T-helper 2 cell (primary cell): ENCODE measurements at places on chromosomes 1 and 21.

DNA sequence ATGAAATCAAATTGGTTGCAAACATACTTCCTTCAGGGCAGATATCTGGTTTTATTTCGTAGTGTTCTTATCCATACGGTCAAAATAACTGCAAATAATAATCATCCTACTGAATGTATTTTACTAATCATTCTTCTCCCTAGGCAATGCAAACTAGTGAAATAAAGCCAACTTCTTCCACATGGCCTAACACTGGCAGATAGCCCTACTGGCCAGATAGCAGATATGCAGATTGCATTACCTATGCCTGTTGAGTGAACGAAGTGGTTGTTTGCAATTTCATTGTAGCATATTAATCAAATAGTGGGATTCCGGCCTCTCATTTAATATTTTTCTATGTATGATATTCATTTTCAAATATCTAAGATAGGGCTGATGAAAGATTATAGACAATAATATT is 116.2 kb downstream of the CENPF start:
- no peak for DNase-seq

DNA sequence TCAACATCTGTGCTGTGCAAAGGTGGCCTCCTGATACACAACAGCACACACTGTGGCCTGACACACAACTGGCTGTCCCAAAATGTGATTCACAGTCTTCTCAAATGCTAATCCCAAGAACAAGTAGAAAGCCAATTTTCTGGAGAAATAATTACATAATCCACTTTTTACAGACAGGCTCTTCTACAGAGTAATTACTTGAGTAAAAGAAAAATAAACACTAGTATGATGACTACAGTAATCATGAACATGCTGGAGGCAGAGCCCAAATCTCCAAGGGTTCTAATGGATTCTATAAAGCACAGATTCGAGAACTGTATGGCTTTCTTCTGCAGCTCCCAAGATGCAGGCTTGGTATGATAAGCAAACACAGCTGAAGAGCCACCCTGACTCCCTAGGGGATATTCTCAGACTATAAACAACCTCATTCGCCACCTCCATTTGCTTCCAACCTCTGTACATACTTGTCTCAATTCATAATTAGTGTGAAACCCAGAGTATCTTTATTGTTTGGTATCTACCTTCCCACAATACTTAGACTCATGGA is 81.9 kb downstream of the SIPA1L2 start:
- no peak for DNase-seq

DNA sequence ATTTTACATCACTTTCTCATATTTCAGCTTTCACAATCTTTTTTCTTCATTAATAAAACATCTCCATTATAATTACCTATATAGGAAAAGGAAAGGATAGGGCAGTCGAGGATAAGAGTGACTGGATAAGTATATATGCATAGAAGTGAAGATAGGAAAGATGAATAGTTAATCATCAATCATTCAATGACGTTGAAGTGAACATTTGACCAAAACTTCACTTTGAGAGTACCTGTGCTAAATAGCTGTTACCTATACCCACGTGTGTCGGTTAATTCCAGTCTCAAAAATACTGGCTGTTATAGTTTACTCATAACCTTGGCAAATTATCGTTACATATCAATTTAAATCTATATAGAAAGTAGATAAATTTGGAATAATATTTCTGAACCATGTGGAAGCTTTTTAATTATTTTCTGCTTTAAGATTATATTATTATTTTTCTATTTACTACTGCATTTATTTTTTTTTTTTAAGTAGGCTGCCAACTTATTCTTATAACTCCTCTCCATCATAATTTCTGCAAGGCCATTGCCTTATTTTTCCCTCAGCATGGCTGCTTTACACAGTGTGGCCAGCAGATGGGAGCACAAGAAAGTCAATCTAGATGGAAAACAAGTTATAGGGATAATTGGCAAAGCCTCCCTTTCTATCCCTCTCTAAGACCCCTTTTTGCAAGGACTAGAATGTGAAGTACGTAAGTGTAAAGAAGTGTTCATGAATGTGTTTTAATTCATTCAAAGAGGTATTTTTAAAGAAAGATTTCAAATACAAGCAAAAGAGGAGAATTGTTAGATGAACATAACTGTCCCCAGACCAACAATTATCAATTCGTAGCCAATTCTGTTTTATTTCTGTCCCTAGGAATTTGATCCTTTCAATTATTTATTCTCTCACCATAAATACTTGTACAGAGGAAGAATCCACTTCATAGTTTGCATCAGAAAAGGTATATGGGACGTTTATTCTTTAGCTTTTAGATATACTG is 290.4 kb downstream of the KCNT2 start:
- no peak for DNase-seq

- DNase-seq, result no peak
Measured at GRCh38 chr1:240586006-240586405, 25.9 kb downstream of the GREM2 start.
